ENCODE measurements at places on chromosomes 16 and 17.

- DNase-seq: no peak
These were observed 55.9 kb downstream of the ATF7IP2 start for GRCh38 chr16:10441726-10442125.

- peak; percentile 91 for DNase-seq
These were observed 61.4 kb downstream of the ZNF18 start for GRCh38 chr17:11935734-11936406.

- DNase-seq: no peak
These were observed 508.1 kb downstream of the HAPSTR1 start for GRCh38 chr16:9599415-9600120.

- no peak for DNase-seq
These were observed 41.0 kb upstream of the INTS2 start for GRCh38 chr17:61968757-61969156.

- no peak for DNase-seq
These were observed 6.6 kb downstream of the POLR2C start for GRCh38 chr16:57469046-57469445.

- DNase-seq: no peak
These were observed 20.4 kb upstream of the ADAM11 start for GRCh38 chr17:44738214-44738906.

GRCh38 chr17:20967776-20968175 lies 75.0 kb downstream of the USP22 start:
- no peak for DNase-seq

GRCh38 chr17:68606451-68607307 lies 5.5 kb upstream of the FAM20A start:
- DNase-seq: no peak

DNA sequence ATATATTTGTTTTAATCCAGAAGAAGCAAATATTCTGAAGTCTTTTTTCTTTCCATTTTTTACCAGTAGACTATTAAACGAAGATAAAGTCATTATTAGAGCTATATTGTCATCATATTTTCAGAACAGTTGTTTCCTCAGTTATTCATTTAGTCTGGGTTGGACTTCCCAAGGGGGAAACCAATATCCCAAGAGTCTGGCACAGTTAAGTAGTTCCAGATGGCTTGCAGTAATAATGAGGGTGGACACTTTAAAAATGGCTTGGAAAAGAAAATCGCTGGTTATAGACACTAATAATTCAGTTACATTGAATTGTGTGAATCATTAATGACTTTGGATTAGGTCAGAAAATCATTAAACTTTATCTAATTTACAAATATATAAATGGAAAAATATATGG lies 3.9 kb downstream of the PPM1E start:
- peak; percentile 24 for DNase-seq

GRCh38 chr17:28719021-28719433 lies 758 bp upstream of the RPL23A start:
- DNase-seq: no peak

GRCh38 chr16:8044796-8045195 lies 545.5 kb downstream of the TMEM114 start:
- no peak for DNase-seq

DNA sequence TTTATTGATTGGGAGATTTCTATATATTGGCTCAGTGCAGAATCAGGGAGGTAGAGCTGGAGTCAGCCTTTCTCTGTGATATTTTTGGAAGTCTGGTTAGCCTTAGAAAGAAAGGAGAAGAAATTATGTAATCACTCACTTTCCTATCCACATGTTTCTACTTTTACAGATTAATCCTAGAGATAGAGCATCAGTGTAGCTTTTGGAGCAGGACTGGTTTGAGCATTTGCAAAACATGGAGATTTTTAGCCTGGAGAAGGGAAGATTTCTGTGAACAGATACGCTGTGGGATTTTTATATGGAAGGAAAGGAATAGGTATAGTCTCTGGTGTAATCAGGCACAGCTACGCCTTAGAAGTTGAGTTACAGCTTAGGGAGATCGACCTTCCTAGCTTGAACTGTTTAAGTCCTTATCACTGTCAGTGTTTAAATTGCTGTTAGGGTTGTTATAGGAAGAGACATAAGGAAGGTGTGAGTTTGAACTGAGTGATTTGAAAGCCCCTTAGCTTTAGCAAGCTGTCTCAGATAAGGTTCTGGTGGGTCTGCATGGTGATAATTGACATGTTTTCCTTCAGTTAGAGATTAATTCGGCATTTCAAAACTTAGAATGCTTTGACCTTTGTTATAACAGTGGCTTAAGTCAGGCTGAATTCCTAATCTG lies 20.5 kb downstream of the METTL9 start:
- no peak for DNase-seq

GRCh38 chr17:79791735-79792161 lies 5.1 kb downstream of the CBX8 start:
- DNase-seq: peak; percentile 50

- DNase-seq: no peak
These were observed 2.4 kb downstream of the CCL18 start for GRCh38 chr17:36066365-36066985.

GRCh38 chr17:42754782-42755181 lies 6.2 kb upstream of the RAMP2 start:
- no peak for DNase-seq

GRCh38 chr16:56781528-56781961 lies 51.6 kb downstream of the NUP93 start:
- peak; percentile 94 for DNase-seq

GRCh38 chr16:81500833-81501521 lies 56.4 kb downstream of the CMIP start:
- DNase-seq: no peak

GRCh38 chr16:83967091-83967490 lies 953 bp upstream of the NECAB2 start:
- no peak for DNase-seq
